ENCODE measurements at places on chromosomes 16 and 17.
A peak's percentile ranks its signal among the peaks of the same experiment; 100 is the strongest.

GRCh38 chr17:45248132-45248957 is 13.5 kb downstream of the SPATA32 start:
- DNase-seq, result no peak

GRCh38 chr17:60352569-60352968 is 39.4 kb downstream of the USP32 start:
- DNase-seq, result no peak

GRCh38 chr17:72092710-72093322 is 28.0 kb upstream of the SOX9 start:
- DNase-seq, result no peak

- DNase-seq, result peak; percentile 17
Observed at GRCh38 chr16:69859105-69859989, 91.8 kb upstream of the CLEC18A start.

- DNase-seq, result no peak
Observed at GRCh38 chr16:31085873-31086628, 2.7 kb downstream of the PRSS53 start.

GRCh38 chr16:85754413-85754812 is 3.5 kb upstream of the C16orf74 start:
- DNase-seq, result no peak

GRCh38 chr17:45384789-45385262 is 47.8 kb downstream of the ARHGAP27 start:
- DNase-seq, result no peak

GRCh38 chr16:65816556-65816955 is 549.9 kb upstream of the CDH5 start:
- DNase-seq, result no peak

- no peak for DNase-seq
Observed at GRCh38 chr16:72419638-72420037, 247.7 kb upstream of the PMFBP1 start.

GRCh38 chr17:46182961-46183360 is 10.3 kb downstream of the KANSL1 start:
- no peak for DNase-seq

GRCh38 chr16:79547085-79547484 is 53.5 kb downstream of the MAF start:
- no peak for DNase-seq

DNA sequence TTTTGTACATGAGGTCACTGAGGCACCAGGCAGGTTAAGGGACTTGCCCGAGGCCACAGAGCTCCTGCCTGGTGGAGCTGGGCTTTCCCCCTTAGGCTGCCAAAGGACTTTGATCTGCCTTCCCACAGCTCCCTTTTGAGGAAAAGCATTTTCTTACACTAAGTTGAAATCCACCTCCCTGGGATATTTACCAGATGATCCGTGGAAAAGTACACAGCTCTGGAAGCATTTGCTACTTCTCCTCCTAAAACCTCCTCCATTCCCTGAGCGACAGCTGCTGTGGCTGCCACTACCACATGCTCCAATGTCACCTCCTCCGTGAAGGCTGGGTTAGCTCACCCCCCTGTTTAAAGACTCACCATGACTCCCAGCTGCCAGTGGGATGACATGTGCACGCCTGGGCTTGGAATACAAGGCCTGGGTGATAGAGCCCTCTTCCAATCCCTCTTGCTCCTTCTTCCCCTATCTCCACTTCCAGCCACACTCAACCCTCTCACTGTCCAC is 1.2 kb upstream of the MPRIP start:
- DNase-seq, result no peak

- DNase-seq, result no peak
Observed at GRCh38 chr16:51821527-51821926, 670.5 kb upstream of the SALL1 start.

DNA sequence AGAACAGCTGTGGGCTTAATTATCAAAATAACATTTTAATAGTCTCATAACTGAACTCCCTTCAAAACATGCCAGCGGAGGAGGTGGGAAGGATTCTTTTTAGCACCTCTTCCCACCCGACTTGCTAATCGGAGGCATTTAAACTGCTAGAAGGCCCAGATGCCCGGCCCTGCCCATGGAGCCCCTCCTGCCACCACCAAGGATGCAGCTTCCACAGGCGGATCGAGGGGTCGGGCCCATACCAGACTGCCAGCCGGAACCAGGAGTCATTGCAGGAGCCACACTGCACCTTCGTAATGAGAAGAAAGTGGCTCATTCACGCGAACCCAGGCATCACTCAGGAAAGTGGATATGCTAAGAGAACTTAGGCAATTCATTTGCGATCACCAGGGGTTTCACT is 201.2 kb downstream of the C16orf78 start:
- DNase-seq, result no peak

- peak; percentile 82 for DNase-seq
Observed at GRCh38 chr16:4328046-4328781, 12.3 kb downstream of the GLIS2 start.

DNA sequence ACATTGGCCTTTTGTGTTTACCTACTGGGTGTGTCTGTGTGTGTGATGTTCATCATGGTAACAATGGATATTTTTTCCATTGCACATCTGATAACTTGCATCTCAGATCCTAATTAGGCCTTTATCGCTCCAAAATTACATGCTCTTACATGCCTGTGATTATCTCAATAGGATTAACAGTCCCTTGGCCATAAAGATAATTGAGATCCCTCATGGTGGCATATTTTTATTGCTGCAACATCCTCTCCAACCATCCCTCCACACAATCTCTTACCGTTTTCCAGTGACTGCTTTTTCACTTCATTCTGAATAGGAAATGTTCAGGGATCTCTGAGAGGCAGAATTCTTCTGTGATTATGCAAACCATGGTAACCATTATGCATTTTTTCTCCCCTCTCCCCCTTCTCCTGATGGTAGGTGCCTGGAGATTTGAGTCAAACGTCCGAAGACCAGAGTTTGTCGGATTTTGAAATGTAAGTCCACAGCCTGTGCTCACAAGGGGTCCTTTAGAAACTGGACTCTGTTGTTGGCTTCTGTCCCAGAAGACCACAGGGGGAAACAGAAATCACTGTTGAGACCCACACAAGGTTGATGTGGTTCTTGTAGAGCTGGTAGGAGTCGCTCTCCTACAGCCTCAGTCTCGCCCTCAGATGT is 405.5 kb downstream of the CPPED1 start:
- no peak for DNase-seq

GRCh38 chr16:14366447-14366846 is 263.6 kb downstream of the PARN start:
- DNase-seq, result no peak

- no peak for DNase-seq
Observed at GRCh38 chr17:16456742-16457316, 35.2 kb downstream of the LRRC75A start.

DNA sequence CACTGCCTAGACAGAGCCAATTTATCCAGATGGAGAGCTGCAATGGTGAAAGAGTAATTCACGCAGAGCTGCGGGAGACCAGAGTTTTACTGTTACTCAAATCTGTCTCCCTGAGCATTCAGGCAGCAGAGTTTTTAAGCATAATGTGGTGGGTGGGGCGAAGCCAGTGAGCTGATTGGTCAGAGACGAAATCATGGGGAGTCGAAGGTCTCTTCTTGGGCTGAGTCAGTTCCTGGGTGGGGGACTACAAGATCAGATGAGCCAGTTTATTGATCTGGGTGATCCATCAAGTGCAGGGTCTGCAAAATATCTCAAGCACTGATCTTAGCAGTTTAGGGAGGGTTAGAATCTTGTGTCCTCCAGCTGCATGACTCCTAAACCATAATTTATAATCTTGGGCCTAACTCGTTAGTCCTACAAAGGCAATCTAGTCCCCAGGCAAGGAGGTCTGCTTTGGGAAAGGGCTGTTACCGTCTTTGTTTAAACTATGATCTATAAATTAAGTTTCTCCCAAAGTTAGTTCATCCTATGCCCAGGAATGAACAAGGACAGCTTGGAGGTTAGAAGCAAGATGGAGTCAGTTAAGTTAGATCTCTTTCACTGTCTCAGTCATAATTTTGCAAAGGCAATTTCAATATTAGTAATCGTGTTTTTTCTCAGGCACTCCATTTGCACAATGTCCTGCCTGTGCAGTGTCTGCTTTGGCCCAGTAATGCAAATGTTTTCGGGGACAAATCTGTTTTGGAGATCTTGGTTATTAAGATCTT is 27.0 kb downstream of the PIGL start:
- DNase-seq, result no peak

- no peak for DNase-seq
Observed at GRCh38 chr17:7809086-7809790, 24.8 kb upstream of the KDM6B start.

GRCh38 chr17:4309897-4310296 is 46.1 kb upstream of the ANKFY1 start:
- DNase-seq, result no peak

DNA sequence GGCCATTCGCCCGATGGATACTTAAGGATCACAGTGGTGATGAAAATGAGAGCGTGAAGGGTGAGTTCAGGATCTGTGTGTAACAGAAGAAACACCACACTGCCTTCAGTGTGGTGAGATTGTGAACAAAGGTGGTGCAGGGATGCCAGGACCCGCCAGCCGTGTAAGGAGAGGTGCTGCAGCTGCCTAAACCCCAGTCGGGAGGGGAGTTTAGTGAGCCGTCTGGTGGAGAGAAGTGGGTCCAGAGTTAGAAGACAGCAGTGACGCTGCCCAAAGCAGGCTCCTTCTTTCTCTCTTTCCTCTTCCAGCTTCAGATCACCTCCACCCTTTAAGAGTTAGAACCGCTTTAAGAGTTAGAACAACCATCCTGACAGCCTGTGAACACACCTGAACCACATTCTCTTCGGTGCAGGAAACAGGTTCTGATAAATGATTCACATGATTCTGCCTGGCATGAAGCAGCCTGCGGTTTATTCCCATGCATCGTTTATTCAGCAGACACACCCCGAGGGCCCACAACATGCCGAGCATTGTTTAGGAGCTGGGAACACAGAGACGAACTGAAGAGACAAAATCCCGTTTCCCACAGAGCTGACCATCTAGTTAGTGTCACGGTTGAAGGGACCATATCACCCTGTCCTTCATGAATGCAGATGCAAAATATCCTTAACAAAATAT is 84.0 kb upstream of the DNAH17 start:
- no peak for DNase-seq

DNA sequence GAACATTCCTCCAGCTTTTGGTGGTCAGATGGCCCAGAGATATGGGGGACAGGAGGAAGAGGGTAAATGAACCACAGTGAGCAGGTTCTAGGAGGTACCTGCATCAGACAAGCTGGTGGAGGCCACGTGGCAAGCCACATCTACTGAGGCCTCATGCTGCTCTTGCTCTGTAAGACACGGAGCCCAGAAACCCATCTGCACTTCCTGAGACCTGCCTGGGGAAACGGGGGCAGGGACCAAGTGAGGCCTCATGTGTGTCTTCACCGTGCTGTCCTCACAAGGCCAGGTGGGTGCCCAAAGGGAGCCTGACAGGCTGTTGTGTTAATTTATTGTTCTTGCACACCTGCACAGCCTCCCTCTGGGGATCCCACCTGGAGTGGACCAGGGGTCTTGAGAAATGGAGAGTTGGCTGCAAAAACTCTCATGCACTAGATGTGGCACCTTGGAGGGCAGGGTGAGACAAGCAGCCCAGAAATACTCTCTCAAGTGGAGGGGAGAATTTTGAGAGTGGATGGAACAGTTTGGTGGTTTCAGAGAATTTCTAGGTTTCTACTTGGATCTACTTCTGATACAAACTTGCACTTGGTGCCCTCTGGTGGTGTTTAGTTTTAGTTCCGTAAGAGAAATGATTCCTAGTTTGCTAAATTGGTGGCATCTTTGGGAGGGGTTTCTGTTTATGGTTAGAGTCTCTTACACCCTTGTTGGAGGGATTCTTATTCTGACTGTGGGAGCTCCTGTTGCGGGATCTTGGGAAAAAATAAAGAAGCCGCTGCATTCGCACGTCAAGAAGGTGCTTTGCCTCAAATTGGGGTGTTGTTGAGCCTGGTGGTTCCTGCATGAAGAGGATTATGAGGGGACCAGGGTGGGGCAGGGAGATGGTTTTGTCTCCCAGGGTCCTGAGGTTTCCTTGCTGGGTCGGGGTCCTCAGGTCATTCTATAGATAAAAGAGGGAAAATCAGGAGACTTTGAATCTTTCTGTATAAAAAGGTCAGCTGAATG is 47.5 kb downstream of the SLC6A2 start:
- peak; percentile 58 for DNase-seq

GRCh38 chr17:63486317-63487013 is 9.6 kb downstream of the ACE start:
- no peak for DNase-seq

- no peak for DNase-seq
Observed at GRCh38 chr16:12147681-12148080, 171.1 kb downstream of the SNX29 start.

- DNase-seq, result peak; percentile 12
Observed at GRCh38 chr16:15807603-15808009, 49.2 kb downstream of the MYH11 start.

DNA sequence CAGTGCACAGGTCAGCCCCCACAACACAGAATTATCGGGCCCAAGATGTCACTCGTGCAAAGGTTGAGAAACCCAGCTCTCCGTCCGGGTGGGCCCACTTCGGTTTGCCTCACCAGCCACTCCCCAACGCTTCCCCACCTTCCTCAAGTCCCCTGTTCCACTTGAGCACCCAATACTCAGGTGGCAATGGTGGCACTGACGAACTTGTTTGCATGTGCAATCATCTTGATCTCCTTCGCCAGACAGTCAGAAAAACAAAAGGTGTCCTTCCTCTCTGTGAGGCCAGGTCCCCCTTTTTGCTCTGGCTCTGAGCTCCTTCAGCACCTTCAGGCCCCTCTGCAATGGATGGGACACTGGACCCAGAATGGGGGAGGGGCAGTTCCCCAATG is 3.7 kb downstream of the GGA2 start:
- DNase-seq, result no peak

GRCh38 chr17:28317966-28318758 is 838 bp upstream of the TMEM97 start:
- peak; percentile 9 for DNase-seq

- DNase-seq, result no peak
Observed at GRCh38 chr16:49019831-49020230, 261.8 kb downstream of the CBLN1 start.

- DNase-seq, result no peak
Observed at GRCh38 chr16:69351309-69352027, at the start of gene TMED6. TSS of gene TMED6 (minus strand) at chr16:69351786. CDS start at chr16:69351753, 33 bp downstream.

- DNase-seq, result no peak
Observed at GRCh38 chr16:67961551-67961957, 6.9 kb downstream of the SLC12A4 start.

DNA sequence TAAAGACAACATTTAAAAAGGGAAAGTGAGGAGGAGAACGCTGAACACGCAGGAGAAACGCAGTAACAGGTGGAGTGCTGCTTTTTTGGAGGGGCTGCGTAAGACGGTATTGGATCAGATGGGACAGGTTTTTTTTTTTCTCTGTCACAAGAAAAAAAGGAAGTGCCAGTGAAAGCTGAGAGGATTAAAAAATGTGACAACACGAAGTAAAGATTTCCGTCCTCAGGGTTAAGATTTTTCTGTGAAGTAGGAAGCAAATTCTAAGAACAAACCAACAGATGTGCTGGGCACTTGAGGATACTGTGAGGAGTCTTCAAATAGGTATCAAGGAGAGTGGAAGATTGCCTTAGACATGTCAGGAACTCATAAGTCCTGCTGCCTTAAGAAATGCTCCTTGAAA is 5.8 kb upstream of the ABCA9 start:
- no peak for DNase-seq

GRCh38 chr17:73050797-73051196 is 41.7 kb downstream of the SLC39A11 start:
- no peak for DNase-seq

Data from iris pigment epithelial cell (primary cell).